Stimulated activated CD4-positive, alpha-beta T cell treated with anti-CD3 and anti-CD28 coated beads, Interleukin-1b, Interleukin-23, amount 100 ng/mL, for 1 hour (primary cell): ENCODE measurements at places on chromosomes 4 and X.

- no peak for DNase-seq
Measured at GRCh38 chrX:154795016-154795415, 10.3 kb downstream of the MPP1 start.

DNA sequence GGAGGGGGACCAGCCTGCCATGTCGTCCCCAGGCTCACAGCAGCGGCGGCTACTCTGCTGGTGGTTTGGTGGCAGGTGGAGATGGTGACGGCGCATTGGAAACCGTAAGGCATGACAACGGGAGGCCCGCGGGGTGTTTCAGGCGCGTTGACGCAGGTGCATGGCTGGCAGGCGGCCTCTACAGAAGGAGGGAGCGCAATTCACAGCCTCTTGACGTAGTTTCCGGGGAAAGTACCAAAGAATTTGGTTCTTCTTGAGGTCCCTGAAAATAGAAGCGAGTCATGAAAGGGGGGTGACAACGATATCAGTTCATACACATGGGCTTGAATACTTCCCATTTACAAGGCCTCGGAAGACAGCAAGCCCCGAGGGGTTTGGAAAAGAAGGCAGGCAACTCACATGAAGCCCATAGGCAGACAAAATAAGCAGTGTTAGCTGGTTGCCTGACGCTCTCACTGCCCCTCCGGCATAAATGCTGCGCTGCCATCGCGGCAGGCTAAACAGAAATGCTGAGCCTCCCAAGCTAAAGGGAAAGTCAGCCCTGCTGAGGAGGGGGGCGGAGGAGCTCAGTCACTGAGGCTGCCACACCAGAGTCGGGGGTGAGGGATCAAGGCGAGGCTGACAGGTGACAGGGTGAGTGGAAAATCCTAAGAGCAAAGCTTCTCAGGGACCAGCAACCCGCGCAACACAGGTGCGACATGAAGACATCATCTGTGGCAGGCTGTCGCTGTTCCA, 52.3 kb upstream of the PDLIM3 start:
- peak; percentile 44 for DNase-seq

GRCh38 chr4:54497947-54498346, 159.8 kb upstream of the KIT start:
- DNase-seq: no peak

DNA sequence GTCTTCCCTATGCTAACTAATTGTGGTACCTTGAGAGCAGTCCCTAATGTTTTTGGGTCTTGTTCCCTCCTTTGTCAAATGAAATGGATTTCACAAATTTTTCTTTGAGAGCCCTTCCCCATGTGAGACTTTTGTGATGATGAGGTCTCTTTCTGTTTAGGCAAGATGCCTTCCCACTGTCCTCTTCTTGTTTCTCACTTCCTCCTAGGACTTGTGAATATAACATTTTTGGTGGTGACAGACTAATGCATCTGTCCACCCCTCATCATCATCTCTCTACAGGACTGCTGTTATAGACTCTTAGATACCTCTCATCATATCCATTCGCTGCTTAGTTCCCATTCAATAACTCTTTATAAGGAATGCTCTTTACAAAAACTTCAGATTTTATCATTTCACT, 8.7 kb upstream of the ANK2 start:
- no peak for DNase-seq

- DNase-seq: no peak
Measured at GRCh38 chr4:6504900-6505496, 32.6 kb upstream of the PPP2R2C start.

GRCh38 chr4:37043342-37043741, 201.2 kb upstream of the NWD2 start:
- DNase-seq: no peak

DNA sequence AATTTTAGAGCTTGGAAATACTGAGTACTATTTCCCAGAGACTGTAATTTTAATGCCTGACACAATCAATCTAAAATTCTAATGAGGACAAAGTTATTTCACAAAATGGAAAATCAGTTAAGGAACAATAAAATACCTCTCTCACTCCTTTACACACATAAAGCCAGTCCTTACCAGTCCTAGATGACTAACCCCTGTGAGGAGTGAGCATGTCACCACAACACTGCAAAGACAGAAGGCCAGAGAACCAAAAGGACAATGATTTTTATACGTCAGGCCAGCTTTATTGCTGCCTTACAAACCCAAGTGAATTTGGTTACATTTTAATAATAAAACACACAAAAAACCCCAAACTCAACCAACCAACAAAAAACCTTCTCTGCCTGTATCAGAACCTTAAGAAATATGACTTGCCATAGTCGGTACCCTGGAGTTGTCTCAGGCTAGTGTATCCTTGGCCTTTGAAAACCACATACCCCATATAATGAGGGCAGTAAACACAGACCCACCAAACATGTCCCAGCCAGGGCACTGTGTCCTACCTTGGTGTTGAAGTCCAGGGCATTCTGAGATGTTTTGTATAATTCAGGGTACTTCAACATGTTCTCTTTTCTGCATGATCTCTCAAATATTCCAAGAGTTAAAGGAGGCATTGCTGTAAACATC, 57.6 kb downstream of the SHISA3 start:
- DNase-seq: no peak

DNA sequence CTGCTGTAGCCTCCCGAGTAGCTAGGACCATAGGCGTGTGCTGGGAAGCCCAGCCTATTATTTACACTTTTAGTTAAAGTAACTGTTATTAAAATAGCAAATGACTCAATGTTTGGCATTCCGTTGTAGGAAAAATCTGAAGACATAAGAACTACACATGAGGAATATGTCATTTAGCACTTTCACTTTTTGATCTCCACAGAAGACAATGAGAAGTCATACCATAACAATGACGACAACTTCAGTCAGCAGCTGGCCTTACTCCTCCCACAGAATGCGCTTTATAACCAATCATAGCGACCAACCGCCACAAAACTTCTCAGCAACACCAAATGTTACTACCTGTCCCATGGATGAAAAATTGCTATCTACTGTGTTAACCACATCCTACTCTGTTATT, 6.7 kb downstream of the GPR34 start:
- DNase-seq: no peak

DNA sequence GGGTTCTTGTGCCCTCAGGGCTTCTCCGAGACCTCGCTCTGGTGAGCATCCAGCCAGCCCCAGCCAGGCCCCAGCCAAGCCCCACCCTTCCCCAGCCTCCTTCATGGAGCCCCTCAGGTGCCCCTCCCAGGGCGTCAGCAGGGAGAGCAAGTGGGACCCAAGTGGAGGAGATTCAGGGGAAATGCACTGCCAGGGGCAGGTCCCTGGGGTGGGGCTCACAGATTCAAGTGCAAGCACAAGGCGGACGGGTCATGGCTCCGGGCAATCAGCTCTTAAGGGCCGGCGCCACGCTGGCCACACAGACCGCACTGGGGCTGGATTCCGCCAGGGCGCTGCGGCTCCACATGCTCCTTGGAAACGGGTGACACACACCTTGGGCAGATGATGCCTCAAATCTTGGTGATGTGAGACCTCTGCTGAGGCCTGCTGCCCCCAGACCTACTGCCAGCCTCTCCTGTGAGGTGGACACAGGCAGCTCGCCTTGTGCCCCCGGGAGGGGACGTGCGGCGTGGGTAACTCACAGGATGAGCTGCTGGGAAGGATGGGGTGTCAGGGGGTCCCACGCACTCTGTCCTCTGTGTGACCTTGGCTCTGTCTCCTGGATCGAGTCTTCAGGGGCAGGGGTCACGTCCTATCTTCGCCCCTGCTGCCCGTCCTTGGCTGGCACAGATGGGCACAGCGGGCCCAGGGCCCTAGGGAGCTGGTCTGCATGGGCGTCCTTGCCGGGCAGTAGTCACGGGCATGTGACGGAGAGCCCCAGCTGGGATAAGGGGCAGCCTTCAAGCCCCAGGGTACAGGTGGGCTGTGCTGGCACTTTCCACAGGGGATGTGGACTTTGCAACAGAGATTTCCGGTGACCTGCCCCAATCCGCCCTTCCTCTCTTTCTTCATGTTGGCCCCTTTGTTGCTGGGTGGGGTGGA, 17.1 kb downstream of the NAT8L start:
- DNase-seq: no peak

GRCh38 chr4:40199999-40200874, 3.4 kb downstream of the RHOH start:
- DNase-seq: no peak

DNA sequence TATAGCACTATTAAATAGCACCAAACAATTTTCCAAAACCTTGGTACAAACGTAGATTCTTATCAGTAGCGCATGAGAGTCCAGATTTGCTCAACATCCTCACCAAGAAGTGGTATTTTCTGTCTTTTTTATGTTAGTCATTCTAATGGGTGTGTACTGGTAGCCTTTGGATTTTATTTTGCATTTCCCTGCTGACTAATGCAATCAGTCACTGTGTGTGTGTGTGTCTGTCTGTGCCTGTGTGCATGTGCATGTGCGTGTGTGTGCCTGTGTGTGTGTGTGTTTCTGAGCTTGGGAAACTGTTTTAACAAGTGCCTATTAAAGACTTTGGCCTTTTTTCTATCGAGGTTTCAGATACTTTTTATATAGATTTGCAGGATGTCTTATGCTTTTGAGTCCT, 82.2 kb upstream of the MAGEA10 start:
- no peak for DNase-seq

GRCh38 chr4:52915730-52916300, 53.7 kb downstream of the RASL11B start:
- no peak for DNase-seq
